ENCODE measurements at places on chromosomes 13 and 19.

GRCh38 chr13:88022431-88023208 lies 351.4 kb downstream of the SLITRK5 start:
- DNase-seq, result no peak

DNA sequence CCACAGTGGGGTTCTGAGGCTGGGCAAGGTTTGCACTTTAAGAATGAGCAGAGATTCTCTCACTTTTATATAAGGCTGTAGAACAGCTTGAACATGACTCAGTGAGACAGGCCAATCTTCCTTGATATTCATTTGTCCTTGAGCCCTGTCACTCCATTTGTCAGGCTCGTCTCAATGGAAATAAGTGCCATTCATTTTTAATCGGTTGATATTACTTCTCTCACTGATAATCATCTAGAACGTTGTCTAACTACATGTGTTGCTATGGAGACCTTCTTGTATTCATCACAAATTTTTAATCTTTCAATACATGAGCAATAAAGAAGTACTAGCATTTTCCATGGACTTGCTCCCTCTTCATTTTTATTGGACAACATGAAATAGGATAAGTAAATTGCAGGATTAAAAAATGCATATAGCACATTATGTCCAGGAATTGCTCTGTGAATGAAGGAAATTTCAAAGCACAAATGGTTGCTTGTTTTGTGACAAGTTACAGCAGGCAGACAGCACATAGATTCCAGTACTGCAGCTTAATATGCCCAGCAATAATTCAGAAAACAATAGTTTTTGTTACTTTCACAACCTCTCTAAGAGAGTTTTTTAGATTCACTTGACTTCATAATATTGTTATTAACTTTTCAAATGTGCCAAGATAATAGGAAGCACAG lies 1178.4 kb upstream of the ATXN8OS start:
- no peak for DNase-seq

GRCh38 chr13:26508885-26509284 lies 48.6 kb upstream of the WASF3 start:
- no peak for DNase-seq

- DNase-seq, result no peak
Measured at GRCh38 chr19:4976401-4977298, 7.7 kb downstream of the KDM4B start.

GRCh38 chr19:31214086-31214485 lies 135.2 kb downstream of the TSHZ3 start:
- DNase-seq, result no peak

- no peak for DNase-seq
Measured at GRCh38 chr19:17753976-17754375, 2.7 kb downstream of the FCHO1 start.

DNA sequence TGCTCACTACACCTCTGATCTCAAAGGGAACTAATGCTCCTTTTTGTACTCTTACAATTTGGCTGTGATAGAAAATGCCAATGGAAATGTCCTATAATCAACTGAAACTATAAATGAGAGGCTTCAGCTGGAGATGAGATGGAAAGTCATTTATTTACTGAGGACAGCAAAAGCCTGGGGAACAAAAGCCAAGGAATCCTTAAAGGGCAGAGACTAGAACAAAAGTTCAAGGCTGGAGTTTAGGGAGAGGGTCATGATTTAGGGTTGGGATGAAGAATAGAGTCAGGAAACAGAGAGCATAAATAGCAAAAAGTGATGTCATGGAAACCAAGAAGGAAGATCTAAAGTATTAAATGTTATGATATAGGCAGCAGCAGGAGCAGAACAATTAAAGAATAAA lies 401.1 kb downstream of the FGF14 start:
- no peak for DNase-seq

DNA sequence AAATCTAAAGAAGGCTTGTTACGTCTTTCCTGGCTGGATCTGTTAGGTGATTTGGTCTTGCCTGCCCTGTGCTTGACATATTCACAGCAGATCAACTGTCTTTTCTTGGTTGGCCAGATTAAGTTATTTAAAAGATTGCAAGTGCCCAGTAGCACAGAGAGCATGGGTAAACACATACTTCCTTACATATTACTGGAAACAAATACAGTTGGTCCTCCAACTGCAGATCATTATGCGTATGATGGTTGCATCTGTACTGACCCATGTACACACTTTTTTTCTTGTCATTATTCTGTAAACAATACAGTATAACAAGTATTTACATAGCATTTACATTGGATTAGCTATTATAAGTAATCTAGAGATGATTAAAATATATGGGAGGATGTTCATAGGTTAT lies 9.2 kb upstream of the MPHOSPH8 start:
- DNase-seq, result no peak

GRCh38 chr13:102038787-102039186 lies 363.1 kb downstream of the FGF14 start:
- DNase-seq, result no peak

DNA sequence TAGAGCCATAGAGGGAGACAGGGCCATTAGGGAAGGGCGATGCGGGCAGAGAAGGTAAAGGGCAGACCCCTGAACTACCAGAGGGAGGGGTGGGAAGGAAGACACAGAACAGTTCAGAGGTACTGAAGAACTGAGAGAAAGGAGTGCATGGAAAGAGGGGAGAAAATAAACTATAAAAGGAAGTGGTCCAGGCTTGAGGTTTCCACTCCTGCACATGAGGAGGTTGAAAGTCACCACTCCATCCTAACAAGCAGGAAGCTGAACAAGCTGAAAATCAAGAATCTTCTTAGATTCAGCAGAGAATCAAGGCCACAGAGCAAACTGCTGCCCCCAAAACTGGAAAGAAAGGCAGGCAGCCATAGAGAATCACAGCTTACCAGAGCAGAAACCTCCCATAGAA lies 45.1 kb downstream of the MIPEP start:
- no peak for DNase-seq

DNA sequence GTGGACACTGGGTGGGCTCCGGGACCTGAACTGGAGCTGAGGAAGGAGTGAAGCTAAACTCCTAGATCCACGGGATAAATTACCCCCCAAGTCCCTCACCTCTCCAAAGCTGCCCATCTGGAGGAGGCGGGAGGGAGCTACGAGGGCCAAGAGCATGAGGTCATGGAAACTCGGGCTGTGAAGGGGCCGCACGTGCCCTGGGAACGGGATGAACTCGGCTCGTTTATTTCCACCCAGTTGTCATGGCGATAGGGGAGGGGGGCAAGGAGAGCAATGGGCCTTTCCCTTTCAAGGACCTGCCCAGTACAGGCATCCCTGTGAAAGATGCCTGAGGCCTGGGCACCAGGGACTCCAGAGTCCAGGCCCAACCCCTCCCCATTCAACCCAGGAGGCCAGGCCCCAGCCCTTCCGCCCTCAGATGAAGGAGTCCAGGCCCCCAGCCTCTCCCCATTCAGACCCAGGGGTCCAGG lies 3.8 kb downstream of the PPP1R12C start:
- no peak for DNase-seq

DNA sequence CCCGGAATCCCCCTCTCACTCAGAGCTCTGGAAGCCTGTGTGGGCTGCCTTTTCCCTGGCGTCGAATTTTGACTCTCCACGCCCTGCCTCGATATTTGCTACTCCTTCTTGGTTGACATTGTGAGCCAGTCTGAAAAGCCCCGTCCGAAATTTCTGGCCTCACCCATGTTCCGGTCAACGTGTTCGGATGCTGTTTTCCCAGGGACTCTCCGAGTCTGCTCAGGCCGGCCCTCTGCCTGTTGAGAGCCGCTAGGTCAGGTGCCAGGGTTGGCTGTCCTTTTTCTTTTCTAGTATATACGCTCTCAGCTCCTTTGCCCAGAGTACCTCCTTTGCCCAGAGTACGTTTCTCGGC lies 6.8 kb upstream of the DGKH start:
- DNase-seq, result no peak

- no peak for DNase-seq
Measured at GRCh38 chr19:55649268-55650125, 1.5 kb downstream of the CCDC106 start.
